ENCODE measurements at places on chromosomes 12 and 14.

DNA sequence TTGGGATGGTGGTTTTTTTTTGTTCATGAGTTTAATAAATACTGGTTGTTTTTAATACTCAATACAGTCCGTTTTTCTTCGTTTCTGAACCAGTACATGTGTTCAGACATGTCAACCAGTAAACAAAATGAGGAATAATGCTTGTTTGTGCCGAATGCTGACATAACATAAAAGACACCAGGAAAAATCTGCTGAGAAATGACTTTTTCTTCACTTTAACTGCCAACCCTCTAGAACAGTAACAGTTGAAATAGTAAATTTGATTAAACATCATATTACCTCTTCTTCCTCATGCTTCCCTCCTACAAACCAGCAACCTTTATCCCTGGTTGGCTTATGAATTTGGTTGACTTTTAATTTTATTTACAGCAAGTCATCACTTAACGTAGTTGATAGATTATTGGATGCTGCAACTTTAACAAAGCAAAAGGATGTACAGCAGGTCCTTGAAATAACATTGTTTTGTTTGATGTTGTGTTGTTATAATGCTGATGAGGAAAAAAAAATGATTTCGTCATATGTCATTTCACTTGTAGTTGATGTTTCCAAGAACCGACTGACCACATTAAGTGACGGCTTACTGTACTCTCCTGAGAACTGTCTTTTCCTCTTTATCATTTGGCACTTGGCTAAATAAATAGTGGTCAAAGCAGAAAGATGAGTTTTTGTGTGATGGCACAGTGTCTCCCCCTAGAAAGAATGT, 340.5 kb downstream of the TMTC2 start:
- peak; percentile 30 for DNase-seq

DNA sequence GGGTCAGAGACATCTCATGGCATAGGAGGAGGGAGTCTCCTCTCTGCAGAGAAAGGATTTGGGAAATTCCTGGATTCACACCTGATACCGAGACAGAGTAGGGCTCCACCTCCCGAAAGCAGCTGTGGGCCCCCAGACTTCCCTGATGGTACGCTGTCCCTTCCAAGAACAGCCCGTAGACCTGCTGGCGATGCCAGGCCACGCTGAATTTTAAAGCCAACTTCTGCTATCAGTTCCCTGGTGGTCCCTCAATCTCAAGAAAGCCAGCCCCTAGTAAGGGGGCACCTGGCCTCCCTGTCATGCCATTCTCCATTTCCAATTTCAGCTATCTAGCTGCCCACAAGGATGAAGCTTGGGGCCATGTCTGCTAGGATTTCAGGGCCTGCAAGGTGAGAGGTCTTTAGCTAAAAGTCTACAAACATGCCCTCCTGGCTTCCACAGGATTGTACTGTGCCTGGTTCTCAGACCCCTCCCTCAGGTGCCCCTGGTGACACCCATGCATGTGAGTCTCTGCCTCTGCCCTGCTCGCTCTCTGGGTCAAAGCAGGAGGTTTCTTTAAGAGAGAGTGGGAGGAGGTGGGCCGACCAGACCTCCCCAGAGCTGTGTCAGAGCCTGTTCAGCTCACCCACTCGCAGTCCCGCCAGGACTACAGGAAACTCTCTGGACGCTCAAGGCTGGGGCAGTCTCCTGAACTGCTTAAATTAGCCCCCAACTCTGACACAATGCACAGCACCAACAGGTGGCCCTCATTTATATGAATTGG, 30.5 kb downstream of the ANO2 start:
- no peak for DNase-seq

DNA sequence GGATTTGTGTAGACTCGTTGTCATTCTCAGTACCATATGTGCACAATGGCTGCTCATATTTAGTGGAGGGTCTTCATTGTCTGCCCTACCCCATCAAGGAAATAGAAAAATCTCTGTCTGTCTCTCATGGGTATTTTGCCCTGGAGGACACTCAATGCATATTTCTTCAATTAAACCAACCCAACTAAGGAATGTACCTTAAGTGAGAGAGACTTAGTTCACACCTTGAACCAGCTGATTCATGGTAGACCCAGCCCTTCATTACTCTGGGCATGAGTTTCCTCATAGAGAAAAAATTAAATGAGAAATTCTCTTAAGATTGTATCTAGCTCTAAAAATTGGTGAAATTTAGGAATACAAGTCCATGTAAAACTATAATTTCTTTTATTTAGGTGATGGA, 107.1 kb upstream of the PLEKHG7 start:
- DNase-seq, result no peak

DNA sequence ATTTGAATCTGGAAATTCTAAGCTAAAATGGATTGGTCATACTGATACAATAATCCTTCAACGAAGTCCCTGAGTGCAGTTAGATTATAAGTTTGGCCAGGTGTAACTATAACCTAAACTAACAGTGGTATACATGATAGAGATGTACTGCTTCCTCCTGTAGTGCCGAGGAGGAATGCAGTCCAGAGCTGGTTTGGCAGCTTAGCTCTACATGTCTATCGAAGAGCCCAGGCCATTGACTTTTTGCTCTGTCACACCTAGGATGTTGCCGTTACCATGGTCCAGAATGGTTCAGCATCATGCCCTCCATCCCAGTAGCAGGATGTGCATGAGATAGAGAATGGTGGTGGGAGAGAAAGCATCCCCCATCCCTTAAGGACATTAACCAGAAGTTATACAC, 318.1 kb downstream of the ZFP36L1 start:
- DNase-seq, result no peak

DNA sequence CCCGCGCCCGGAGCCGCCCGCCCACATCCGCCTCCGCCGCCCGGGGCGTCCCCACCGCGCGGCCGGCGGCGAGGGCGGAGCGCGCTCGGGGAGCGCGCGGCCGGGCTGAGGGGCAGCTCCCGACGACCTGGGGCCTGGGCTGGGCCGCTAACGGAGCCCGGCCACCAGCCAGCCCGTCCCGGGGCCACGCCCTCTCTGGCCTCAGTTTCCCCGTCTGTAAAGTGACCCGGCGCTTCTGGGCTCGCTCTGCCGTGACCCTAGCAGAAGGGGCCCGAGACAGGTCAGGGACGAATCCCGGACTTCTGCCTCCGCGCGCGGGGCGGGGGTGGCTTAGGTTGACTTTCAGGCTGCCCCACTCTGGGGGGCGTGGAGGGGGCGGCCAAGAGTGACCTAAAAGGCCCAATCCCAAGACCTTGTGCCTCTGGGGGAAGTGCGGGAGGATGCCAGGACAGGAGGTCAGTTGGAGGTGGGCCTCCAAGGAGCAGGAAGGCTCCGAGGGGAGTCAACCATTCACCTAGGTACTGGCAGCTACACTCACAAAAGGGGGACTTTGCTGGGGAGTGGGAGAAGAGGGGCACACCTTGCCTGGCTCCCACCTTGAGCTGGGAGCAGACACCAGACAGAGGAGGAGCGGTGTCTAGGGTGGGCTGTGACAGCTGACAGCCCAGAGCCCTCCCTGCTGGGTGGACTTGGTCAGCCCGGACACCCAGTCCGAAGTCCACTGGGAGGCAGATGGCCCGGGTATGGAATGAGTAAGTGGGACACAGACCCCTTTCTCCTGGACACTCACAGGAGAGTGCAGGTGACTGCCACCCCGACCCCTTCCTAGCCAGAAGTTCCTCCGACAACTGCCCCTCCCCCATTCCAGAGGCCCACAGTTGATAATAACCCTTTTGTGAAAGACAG, 486 bp upstream of the AKT1 start:
- peak; percentile 77 for DNase-seq

DNA sequence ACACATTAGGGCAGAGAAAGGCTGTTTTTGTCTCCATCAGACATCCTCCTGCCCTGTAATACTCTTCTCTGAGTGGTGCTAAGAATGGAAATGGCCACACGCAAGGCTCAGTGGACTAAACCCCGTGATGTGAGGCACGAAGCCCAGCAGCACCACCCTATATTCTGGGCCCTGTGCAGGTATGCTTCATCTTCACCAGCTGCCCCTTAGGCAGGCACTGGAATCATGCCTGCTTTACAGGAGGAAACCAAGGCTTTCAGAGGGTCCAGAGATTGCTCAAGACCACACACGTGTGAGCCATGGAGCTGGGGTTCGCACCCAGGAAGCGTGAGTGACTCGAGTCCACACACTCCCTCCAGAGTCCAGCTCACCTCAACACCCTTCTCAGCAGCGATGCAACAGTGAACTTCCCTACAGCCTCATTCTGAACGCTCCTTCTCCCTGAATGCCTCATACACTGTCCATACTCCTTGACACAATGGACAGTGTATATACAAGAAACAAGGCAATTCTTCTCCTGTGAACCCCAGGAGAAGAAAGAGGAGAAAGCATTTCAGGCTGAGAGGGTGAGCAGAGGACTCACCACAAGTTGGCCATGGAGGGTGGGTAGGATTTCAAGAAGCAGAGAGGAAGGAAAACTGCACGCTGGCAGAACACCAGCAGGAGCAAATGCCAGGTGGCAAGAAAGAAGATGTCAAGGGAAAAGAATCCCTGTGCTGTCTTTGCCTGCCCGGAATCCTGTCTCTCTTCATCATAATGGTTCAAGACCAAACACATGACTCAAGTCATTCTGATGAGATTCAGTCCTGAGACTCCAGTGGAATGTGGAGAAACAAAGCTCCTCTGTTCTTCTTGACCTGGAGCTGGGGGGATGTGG, 39.1 kb downstream of the NT5DC3 start:
- DNase-seq, result no peak

- no peak for DNase-seq
Observed at GRCh38 chr14:63091394-63091996, 46.2 kb upstream of the KCNH5 start.

GRCh38 chr14:74542056-74542685, 48.6 kb downstream of the ISCA2 start:
- no peak for DNase-seq

DNA sequence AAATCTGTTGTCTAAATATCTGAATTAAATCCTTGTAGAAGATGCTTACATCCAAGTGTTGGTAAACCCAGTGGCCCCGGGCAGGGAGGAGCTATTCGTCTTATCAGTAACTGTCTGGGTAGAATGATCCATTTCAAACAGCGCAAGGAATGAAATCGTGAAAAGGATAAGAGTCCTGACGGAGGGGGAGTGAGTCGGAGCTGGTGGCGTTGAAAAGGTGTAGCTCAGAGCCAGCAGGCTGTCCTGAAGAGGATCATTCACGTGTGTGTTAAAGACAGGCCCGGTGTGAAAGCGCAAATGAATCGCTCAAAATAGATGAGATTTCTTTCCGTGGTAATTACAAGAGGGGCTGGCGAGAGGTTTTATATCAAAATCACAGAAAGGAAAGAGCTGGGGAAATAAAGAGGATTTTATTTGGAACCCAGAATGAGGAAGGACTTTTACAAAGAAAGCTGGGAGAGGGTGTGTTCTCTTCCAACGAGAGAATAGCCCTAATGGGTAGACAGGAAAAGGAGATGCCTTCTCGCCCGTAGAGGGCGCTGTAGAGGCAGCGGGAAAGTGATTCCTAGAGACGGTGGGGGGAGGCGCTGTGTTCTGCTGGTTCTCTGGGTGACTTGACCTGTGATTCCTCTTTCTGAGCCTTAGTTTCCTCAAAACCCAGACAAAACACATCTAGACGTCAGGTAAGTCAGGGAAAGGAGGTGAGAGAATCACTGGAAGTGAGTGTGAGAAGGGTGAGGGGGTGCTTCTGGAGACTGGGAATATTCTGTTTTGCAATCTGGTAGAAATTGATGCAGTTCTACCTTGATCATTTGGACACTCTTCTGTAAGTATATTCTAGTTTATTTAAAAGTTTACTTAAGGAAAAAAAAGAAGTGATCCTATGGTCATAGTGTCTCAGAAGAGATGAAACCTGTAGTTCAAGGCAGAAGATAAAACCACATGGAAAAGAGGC, 39.3 kb downstream of the SRRM4 start:
- peak; percentile 57 for DNase-seq

DNA sequence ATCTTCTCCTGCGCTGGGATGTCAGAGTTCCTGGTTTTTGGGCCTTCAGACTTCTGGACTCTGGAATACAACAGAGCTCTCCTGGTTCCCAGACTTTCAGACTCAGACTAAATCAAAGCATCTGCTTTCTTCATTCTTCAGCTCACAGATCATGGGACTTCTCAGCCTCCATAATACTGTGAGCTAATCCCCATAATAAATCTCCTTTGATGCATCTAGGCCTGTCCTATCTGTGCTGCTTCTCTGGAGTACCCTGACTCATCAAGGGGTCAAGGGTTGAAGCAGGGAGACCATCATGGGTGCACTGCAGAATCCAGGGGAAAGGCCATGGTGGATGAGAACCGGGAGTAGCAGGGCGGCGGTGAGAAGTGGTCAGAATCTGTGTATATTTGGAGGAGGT, 1094.1 kb upstream of the TMEM132C start:
- no peak for DNase-seq

DNA sequence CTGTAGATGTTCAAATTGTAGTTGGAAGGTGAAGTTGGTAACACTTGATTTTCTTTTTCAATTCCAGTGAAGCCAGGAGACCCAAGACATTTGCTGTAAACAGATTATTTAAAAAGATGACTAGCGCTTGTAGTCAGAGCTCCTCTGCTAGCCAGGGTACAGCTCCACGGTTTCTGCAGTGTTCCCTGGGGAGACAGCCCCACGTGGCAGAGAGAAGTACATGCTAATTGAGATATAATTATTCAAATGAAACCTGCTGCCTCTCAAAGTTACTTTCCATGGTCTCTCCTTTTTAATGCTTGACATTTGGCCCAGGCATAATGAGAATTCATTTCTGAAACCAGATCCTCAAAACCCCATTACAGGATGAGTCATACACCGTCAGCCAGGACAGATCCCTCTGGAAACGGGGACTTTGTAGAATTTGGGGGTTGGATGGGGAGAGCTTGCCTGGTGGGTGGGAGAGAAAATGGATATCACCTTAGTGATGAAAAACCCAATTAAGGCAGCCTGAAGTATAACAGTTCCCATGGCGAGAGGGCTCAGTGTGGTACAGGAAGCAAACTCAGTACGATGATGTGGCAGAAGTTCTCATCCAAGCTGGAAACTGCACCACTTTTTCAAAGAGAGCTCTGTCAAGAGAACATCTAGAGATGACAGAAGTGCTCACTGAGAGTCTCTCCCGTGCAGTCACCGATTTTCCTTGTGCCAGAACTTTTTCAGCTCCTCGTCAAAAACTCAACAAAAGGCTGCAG, 637.7 kb upstream of the TMEM132C start:
- no peak for DNase-seq

DNA sequence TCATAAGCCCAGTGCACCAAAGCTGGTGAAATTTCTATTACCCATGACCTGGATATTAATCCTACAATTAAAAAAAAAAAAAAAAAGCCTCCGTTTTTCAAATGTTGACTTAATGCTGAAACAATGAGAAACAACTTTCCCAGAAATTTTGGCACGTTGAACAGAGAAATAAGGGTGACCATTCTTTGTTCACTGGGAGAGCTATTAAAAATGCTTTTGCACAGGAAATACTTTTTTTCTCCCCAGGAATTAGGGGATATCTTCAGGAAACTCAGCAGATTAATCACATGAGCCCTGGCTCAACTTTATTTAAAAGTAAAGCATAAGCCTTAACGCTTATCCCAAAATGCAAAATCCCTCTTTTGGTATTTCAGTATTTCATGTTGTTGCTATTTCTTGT, 54.8 kb upstream of the FLRT2 start:
- no peak for DNase-seq

GRCh38 chr14:39303115-39303514, 69.4 kb downstream of the MIA2 start:
- no peak for DNase-seq

- no peak for DNase-seq
Observed at GRCh38 chr12:99381992-99382391, 265.6 kb upstream of the GARIN6 start.

- no peak for DNase-seq
Observed at GRCh38 chr14:88790501-88791251, 2.1 kb downstream of the EML5 start.
